CD4-positive, alpha-beta T cell (primary cell): ENCODE measurements at places on chromosomes 3 and 15.

GRCh38 chr3:141710888-141711616 is 27.0 kb upstream of the RNF7 start:
- no peak overlapping the region for H3K27ac ChIP-seq
- H3K36me3 ChIP-seq: no peaks in the 10 kb centered on the region
- H3K4me3 ChIP-seq: no peak overlapping the region

- no peak for DNase-seq
- no peak overlapping the region for H3K27ac ChIP-seq
- no peaks in the 10 kb centered on the region for H3K36me3 ChIP-seq
- no peaks in the 10 kb centered on the region for H3K4me1 ChIP-seq
- no peaks in the 10 kb centered on the region for H3K27me3 ChIP-seq
These were observed 176.5 kb upstream of the LYSMD4 start for GRCh38 chr15:99909592-99910295.

DNA sequence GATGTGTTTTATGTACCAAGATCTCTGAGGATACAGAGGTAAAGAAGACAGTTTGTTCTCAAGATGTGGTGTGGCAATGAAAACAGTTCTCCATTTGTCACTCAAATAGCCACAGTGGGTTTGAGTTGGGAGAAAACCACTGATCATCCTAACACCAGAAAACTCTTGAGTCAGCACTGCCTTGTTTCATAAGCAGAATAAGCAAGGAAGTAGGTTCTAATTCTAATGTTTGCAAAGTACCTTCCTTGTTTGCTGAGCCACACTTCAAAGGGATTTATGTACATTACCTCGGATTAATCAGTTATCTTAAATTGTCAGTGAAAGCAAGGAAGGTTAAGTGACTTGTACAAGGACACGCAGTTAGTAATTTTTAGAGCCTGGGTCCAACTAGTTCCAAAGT is 107.8 kb upstream of the BOC start:
- DNase-seq: no peak
- no peaks in the 10 kb centered on the region for H3K27me3 ChIP-seq
- no peaks in the 10 kb centered on the region for H3K4me1 ChIP-seq
- H3K4me3 ChIP-seq: no peak overlapping the region

- H3K27ac ChIP-seq: no peak overlapping the region
- H3K4me3 ChIP-seq: no peak overlapping the region
- DNase-seq: no peak
- peaks cover 5% of the 10 kb centered on the region for H3K4me1 ChIP-seq
These were observed 8.3 kb upstream of the SLC12A8 start for GRCh38 chr3:125220727-125221429.

- no peaks in the 10 kb centered on the region for H3K27me3 ChIP-seq
- no peak overlapping the region for H3K27ac ChIP-seq
These were observed 8.5 kb upstream of the IREB2 start for GRCh38 chr15:78429477-78429876.

GRCh38 chr3:131470377-131470776 is 32.4 kb downstream of the MRPL3 start:
- H3K27ac ChIP-seq: no peak overlapping the region
- H3K4me1 ChIP-seq: no peaks in the 10 kb centered on the region
- peaks cover 50% of the 10 kb centered on the region for H3K36me3 ChIP-seq
- DNase-seq: no peak
- no peaks in the 10 kb centered on the region for H3K27me3 ChIP-seq
- H3K4me3 ChIP-seq: no peak overlapping the region

GRCh38 chr3:39788128-39788883 is 21.1 kb upstream of the MYRIP start:
- no peaks in the 10 kb centered on the region for H3K36me3 ChIP-seq
- H3K4me3 ChIP-seq: no peak overlapping the region
- H3K4me1 ChIP-seq: no peaks in the 10 kb centered on the region
- H3K27me3 ChIP-seq: no peaks in the 10 kb centered on the region
- DNase-seq: no peak

DNA sequence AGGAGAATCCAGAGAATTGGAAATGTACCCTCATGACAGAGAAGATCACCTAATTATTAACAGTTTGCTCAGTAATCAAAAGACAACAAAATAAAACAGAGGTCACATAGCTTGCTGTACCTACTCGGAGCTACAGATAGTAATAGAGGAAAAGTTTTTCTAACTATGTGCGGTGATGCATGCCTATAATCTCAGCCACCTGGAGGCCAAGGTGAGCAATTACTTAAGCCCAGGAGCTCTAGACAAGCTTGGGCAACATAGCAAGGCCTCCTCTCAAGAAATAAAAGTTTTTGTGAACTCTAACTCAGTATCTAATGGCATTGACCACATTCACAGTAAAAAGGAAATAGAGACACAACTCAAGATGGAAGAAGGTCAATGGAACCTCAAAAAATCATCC is 243.6 kb downstream of the ATP8B4 start:
- no peak overlapping the region for H3K27ac ChIP-seq
- DNase-seq: no peak
- no peak overlapping the region for H3K4me3 ChIP-seq

GRCh38 chr15:80404057-80404760 is at the start of gene ARNT2:
Gene ARNT2, plus strand, starts transcription at chr15:80404382. Its CDS starts 134 bp downstream, at chr15:80404516.
- peaks cover 2% of the 10 kb centered on the region for H3K4me1 ChIP-seq
- peaks cover 39% of the 10 kb centered on the region for H3K27me3 ChIP-seq
- H3K4me3 ChIP-seq: no peak within 1 kb of the TSS
- H3K36me3 ChIP-seq: no peaks in the 10 kb centered on the region
- DNase-seq: no peak

DNA sequence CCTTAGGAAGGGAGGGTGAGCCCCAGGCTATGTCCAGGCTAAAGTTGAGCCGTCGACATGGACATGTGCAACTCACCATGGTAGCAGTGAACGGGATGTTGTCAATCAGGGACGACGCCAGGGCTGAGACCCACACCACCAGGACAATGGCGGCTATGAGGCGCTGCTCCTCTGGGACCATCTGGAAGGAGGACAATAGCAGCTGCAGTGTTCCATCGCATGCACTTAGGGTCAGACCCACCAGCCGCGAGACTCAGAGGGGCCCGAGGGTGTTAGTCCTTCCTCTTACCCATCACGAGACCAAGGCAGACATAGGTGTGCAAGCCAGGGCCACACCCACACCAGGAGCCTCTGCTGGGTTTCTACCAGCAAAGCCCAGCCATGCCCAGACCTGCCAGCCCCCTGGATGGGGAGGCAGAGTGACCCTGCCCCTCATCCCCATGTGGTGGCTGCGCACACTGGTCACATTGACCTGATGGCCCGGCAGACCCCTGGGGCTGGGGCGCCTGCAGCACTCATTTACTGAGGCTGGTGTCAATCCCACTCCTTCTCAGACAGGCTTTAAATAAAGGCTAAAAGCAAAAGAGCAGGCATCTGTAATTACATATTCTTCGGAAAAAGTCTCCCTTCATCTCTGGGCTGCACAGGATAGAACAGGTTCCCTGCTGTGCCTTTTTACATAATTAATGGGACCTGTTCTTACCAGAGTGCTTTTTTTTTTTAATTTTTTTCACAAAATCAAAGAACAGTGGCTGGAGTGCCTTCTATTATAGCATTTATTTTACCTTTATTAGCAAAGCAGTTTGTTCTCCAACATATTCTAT is 227.8 kb downstream of the OCA2 start:
- no peak overlapping the region for H3K4me3 ChIP-seq
- H3K27ac ChIP-seq: no peak overlapping the region
- DNase-seq: no peak
- no peaks in the 10 kb centered on the region for H3K27me3 ChIP-seq
- H3K4me1 ChIP-seq: no peaks in the 10 kb centered on the region
- no peaks in the 10 kb centered on the region for H3K36me3 ChIP-seq
